ENCODE measurements at places on chromosomes 2 and 18.

GRCh38 chr18:21230436-21230835 lies 11.6 kb upstream of the GREB1L start:
- DNase-seq: peak; percentile 35

GRCh38 chr2:69774984-69775982 lies 33.3 kb downstream of the ANXA4 start:
- DNase-seq: no peak

- DNase-seq: peak; percentile 21
These were observed 29.5 kb downstream of the COL5A2 start for GRCh38 chr2:189150033-189150432.

GRCh38 chr2:42770288-42771131 lies 6.6 kb upstream of the OXER1 start:
- peak; percentile 72 for DNase-seq

- no peak for DNase-seq
These were observed 104.7 kb upstream of the MYO3B start for GRCh38 chr2:170073288-170073687.

- DNase-seq: no peak
These were observed 12.2 kb downstream of the PLB1 start for GRCh38 chr2:28507796-28508764.

- peak; percentile 48 for DNase-seq
These were observed 51.7 kb downstream of the ARHGAP28 start for GRCh38 chr18:6781142-6781714.

GRCh38 chr2:207697411-207697810 lies 14.0 kb upstream of the CCNYL1 start:
- no peak for DNase-seq

DNA sequence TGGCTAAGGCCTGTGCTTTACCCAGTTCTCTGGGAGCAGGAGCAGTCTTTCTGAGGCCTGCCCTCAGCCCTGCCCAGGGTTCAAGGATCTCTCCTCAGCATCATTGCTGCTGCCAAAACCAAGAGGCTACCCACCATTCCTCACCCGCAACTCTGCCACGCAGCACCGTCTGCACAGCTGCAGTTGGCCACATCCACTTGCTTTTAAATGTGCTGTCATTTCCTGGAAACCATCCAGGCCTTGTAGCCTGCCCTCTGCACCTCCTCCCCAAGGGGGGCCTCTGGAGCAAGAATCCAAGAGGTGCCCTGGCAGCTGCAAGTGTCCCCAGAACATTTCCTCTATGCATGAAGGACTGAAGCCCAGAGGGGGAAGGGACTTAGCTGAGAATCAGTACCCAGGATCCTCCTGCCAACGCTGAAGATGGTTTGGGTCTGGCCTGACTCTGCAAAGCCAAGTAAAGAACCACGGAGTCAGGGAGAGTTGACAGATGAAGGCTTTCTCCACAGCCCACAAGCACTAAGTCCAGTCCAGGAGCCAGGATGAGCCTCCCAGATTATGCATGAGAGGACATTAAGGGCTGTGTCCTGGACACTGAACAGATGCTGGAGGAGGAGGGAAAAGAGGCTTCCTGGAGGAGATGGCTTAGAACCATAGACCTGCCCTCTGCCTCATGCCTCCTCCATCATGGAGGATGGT lies 14.9 kb downstream of the EMX1 start:
- no peak for DNase-seq

- DNase-seq: no peak
These were observed 766.1 kb upstream of the SALL3 start for GRCh38 chr18:78213361-78213994.

DNA sequence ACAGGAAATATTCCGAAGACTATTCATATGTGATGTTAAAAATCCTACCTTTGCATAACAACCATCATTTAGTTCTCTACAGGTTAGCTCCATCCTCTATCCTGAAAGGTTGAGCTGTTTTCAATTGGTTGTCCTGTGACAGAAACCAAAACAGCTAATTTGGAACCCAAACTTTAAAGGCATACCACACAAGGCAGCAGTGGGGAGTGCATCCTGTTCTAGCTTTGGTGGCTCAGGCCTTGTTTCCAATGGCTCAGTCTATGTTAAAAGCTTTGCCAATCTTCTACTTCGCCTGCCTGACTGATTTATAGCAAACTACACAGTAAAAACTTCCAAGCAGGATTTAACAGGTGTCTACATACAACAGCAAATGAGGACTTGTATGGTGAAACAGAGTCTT lies 3.2 kb downstream of the CD226 start:
- no peak for DNase-seq

GRCh38 chr2:189022053-189022481 lies 47.9 kb downstream of the COL3A1 start:
- DNase-seq: no peak

- DNase-seq: no peak
These were observed 67.2 kb downstream of the REV1 start for GRCh38 chr2:99422599-99422998.

- no peak for DNase-seq
These were observed 690.0 kb upstream of the PIK3C3 start for GRCh38 chr18:41265047-41265446.

DNA sequence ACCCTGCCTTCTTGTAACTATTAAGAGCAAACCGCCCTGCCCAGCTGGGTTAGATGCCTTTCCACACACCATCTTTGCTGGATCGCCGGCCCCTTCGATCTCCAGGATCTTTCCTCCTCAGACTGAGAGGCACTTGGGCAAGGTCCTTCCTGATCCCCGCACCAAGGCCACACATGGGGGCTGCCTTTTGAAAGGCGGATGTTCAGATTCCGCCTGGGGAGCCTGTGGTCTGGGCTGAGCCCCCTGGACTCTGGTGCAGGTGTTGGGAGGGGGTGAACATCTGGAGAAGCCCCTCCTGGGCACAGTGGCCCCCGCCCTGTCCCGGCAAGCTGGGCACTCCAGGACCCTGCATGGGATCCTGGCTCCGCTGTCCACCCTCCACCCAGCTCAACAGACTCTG lies 135.4 kb upstream of the HDAC4 start:
- DNase-seq: no peak

DNA sequence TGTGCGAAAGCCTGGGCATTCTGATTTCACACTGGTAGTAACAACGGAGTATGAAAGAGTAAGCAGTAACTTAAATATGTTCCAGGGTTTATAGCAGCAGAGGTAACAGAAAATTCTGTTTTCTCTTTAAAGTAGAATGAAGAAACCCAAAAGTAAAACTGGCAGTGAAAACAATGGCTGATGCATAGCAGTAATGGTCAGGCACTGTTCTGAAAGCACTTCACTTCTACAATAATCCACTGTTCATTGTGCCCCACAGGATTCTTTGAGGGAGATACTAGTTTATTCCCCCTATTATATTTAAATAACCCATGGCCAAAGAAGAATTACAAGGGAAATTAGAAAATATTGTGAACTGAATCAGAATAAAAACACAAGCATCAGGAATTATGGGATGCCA lies 9.3 kb upstream of the DNAJC10 start:
- no peak for DNase-seq

GRCh38 chr2:9641641-9642040 lies 10.8 kb upstream of the YWHAQ start:
- DNase-seq: no peak

DNA sequence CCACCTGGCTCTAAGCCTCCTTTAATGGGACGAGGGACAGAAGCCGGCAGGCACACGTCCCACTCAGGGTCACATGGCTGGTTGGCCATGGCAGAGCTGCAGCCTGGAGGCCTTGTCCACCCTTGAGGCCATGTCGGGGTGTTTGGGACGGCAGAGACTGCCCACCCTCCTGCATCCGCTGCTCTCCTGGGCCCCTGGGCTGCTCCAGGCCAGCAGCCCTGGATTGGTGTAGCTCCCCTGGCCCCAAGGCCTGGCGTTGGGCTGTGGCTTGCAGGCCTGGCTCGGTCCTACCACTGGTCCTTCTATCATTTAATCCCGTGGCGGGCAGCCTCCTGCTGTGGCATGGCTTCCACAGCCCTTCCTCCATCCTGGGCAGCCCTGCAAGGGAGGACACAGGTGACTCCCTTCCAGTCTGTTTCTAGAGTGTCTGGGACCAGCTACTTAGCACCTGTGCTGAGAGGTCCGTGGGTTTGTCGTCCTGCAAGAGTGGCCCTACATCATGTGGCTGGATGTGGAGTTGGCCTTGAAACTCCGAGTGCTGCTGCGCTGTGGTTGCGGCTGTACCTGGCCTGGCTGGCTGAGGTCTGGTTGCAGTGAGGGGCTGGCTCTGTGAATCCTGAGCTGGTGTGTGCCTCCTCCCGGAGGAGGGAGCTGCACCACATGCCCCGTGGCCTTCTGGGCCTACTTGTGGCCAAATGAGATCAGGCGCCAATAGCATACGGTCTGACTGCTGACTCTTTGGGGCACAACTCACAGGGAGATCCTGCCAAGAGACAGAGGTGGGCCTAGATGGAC lies 67.3 kb downstream of the SH3RF3 start:
- no peak for DNase-seq

DNA sequence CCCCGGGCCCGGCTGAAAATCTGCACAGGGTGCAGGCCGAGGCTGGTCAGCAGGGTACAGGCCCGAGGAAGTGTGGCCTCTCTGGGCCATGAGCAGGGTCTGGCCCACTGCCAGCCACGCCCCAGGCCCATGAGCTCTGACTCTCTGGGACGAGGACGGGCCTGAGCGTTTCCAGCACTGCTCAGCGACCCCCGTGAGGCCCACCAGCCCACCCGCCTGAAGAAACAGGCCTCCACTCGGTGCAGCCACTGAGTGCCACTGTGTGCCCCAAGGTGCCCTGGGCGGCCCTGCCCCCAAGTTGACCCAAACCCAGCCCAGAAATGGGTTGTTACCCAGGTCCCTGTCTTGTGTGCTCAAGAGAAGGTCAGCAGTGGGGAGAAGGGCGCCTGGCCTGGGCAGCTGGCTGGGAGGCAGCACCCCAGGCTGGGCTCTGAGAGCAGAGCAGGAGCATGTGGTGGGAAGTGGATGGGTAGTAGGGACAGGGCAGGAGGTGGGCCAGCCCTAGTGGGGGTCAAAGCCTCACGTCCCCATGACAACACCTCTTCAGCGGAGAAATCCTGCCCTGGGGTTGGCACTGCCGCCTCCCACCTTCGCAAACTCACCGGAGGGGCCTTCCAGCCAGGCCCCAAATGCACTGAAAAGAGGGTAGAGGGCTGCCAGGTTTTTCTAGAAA lies 2.1 kb upstream of the SNED1 start:
- no peak for DNase-seq

GRCh38 chr2:197931661-197932312 lies 127.4 kb downstream of the PLCL1 start:
- no peak for DNase-seq

GRCh38 chr18:53790786-53791185 lies 433.7 kb downstream of the MBD2 start:
- no peak for DNase-seq

- peak; percentile 27 for DNase-seq
These were observed 818 bp upstream of the IKZF2 start for GRCh38 chr2:213152065-213152794.

DNA sequence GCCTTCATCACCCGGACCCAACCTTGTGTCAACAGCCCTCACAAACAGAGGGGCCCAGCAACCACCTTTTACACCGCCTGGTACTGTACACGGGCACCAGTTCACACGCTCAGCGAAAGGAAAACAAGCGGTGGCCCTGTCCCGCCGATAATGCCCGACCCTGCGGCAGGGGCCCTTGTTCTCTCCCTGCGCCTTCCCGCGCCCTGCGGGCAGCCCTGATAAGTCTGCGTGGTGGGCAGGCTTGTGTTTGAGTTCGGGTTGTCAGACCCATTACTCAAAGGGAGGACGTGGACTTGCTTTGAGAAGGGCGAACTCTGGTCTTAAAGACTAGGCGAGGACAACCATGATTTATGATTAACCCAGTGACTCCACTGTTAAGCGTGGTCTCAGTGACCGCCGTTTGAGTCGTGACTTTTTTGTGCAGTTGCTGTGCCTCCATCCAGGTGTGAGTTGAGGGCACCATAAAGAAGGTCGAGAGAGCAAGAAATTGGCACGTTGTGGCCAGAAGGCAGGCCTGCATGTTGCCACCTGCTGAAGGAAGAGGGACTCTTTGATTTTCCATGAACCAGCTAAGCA lies 167.4 kb upstream of the GATA6 start:
- no peak for DNase-seq

DNA sequence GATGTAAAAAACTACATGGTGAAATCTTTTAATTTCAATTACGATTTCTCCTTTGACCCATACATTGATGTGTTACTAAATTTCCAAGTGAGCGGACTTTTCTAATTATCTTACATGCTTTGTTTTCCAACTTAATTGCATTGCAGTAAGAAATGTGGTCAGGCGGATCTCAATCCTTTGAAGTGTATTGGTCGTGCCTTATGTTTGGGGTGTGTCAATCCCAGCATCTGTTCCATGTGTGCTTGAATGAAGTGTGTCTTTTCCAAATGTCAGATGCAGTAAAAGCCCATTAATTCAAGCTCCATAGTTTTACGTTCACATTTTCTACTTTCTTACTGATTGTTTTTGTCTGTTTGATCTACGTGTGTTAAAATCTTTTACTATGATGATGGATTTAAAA lies 113.1 kb downstream of the UXS1 start:
- DNase-seq: no peak

DNA sequence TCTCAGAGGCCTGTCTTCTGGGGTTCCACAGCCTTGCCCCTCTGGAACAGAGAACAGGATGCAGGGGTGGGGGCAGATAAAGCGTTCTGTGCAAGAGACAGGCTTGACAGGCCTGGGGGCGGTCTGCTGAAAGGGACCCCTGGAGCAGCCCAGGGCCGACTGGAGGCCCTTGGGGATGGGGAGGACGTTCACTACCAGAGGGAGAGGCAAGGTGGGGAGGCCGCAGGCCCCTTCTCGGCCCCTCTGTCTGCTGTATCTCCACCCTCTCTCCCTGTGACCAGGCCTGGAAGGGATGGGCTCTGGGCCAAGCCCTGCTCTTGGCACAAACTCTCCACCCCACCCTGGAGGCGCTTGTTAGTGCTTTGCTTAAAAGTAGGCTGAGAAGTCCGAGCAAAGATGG lies 27.3 kb upstream of the INHBB start:
- DNase-seq: no peak

- no peak for DNase-seq
These were observed 743 bp downstream of the HADHA start for GRCh38 chr2:26243470-26244308.

DNA sequence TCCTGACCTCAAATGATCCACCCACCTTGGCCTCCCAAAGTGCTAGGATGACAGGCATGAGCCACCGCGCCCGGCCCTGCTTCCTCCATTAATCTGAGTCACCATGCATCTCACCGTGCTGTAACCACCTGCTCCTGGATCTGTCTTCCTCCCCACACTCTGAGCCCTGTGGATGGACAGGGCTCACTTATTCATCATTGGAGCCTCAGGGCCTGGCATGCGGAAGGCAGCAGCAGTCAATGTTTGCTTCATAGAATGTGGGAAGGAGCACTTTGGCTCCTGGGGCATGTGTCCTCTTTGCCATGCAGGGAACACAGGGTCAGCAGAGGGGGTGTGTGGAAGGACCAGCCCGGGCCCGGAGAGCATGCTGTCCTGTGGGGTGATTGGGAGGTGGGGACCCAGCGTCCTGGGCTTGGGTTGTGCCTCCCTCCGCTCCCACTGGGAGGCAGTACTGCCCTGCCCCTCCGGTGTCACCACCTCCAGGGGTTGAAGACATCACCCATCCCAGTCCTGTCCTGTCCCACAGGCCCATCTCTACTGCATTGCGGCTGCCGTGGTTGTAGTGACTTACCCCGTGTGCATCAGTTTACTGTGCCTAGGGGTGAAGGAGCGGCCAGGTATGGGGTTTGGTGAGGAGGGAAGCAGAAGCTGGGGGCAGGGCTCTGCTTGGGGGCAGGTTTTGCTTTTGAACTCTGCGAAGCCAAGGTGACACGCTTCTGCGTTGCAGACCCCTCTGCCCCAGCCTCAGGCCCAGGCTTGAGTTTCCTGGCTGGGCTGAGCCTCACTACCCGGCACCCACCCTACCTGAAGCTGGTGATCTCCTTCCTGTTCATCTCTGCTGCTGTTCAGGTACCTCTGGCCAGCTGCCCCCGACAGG lies 11.5 kb downstream of the MFSD2B start:
- DNase-seq: no peak
